GM03348 (cell line): ENCODE measurements at places on chromosomes 2 and 18.

GRCh38 chr2:6812857-6813530, 52.7 kb downstream of the CMPK2 start:
- no peak for DNase-seq

DNA sequence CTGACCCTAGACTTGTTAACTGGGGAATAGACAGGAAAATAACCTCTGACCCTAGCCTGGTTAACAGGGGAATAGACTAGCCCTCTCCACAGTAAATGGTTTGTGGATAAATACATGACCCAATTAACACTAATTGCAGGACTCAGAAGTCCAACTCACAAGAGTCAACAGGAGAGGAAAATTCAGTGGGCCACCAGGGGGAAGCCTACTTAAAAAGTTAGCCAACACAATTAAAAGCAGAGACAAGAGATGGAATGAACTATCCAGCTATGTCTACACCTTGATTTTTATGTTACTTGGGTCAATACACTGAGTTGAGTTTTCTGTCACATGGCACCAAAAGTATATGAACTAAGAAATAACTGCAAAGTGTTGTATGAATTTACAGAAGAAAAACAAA, 158.8 kb upstream of the SLC39A10 start:
- no peak for DNase-seq

DNA sequence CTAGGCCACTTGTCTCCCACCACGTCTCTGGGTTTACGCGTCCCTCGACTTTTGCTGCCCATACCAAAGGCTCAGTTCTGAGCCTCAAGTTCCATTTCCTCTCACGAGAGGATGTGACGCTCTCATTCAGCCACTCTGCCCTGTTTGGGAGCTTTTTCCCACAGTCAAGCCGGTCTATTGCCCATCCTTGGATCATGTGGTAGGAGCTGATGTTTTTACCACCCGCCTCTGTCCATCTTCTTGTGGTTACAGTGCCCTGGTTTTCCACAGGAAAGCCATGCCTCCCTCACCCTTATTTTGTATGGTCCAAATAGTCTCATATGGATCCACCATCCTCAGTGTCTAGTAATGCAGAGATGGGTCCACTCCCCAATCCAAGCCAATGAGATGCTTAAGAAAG, 20.4 kb downstream of the FBXO36 start:
- DNase-seq: no peak

- DNase-seq: no peak
Observed at GRCh38 chr2:70283500-70284191, 9.9 kb downstream of the SNRPG start.

- DNase-seq: no peak
Observed at GRCh38 chr2:128644156-128644555, 325.5 kb upstream of the HS6ST1 start.

GRCh38 chr2:200786826-200787225, 24.9 kb upstream of the BZW1 start:
- DNase-seq: peak; percentile 54

- no peak for DNase-seq
Observed at GRCh38 chr2:64608867-64609226, 44.9 kb downstream of the SERTAD2 start.

DNA sequence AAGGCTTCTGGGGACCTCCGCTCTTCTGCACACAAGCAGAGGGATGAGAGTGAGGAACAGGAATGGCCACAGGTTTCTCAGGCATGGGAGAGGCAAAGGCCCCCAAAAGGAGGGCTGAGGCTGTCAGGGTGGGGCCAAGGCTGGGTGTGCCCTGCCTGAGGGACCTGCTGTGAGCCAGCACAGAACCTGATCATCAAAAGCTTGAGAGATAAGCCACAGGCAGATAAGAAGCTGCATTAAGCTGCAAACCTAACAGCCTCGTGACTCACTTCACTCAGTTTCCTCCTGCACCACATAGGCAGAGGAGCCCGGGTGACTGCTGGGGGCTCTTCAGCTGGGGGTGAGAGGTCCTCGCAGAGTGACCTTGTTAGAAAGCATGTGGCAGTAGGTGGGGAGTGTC, 64.5 kb upstream of the LAPTM4A start:
- DNase-seq: no peak

DNA sequence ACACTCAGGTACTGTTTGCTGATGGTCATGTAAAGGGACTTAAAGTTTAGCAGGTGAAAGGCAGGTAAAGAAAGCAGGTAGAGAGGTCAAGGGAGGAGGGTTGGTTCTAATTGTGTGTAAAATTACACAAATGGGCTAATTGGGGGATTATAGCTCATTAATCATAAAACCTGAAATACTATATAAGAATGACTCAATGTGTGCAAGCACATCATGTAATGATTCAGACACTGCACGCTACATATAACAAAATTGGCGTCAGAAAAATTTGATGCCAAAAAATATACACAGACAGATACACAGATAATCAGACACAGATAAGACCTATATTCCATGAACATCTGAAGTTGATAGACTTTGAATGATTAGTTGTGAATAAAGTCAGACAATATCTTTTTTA, 120.7 kb upstream of the LMAN1 start:
- no peak for DNase-seq
